Endothelial cell of umbilical vein (primary cell): ENCODE measurements at places on chromosomes 12 and 14.

DNA sequence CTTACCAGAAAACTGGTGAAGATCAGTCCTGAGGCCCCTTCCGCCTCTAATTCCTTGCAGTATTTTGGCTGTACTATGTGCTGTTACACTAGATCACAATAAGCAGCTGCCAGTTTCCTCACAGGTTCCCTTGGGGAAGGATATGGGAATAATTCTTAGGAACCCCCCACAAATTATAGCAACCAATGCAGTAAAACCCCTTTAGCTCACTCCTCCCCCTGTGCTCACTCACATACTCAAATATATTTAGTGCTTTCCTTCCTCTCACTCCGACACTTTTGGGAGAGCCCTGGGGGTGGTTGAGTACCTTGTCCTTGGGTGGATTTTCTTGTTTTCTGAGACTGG, 162.7 kb downstream of the ETV6 start:
- no peak for DNase-seq

DNA sequence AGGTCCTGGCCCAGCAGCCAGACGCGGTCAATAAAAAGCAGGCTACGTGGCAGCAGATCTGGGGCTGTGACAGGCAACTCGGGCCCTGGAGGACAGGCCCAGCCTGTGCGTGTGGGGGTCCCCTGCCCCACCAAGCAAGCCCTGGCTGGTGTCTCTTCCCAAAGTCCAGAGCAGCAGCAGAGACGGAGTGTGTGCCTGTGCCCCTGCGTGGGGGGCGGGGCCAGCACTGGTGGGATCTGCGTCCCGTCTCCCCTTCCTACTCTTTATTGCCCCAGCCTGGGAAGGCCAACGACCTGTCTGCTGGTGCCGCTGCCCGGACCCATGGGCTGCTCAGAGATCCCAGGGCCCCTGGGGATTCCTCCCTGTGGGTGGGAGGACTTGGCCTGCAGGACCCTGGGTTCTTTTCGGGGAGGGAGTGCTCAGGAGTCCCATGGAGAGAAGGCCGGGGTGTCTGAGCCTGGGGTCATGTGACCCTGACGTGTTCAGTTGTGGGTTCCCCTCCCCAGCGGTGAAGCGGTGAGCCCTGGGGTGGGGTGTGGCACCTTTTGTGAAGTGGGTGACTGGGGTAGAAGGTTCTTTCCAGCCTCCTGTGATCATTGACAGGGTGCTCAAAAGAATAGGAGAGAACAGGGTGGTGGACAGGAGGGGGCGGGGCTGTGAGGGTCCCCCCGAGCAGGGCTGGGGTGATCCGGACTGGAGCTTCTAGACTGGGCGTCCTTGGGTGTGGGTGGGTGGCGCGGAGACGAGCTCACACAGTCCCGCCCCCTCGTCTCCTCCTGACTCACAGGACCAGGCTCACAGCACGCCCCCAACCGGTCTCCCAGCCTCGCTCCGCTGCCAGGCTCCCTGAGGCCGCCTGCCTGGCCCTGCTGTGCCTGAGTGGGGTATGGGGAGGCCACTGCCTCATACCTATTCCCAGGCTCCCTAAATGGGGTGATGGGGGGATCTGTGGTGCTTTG, 22.4 kb downstream of the ASPG start:
- DNase-seq: no peak

- DNase-seq: peak; percentile 37
These were observed 23.2 kb upstream of the ESRRB start for GRCh38 chr14:76352639-76353281.

GRCh38 chr12:48132826-48133225, 13.7 kb downstream of the PFKM start:
- no peak for DNase-seq

- DNase-seq: peak; percentile 63
These were observed 20.6 kb downstream of the MAPK1IP1L start for GRCh38 chr14:55071870-55072640.

DNA sequence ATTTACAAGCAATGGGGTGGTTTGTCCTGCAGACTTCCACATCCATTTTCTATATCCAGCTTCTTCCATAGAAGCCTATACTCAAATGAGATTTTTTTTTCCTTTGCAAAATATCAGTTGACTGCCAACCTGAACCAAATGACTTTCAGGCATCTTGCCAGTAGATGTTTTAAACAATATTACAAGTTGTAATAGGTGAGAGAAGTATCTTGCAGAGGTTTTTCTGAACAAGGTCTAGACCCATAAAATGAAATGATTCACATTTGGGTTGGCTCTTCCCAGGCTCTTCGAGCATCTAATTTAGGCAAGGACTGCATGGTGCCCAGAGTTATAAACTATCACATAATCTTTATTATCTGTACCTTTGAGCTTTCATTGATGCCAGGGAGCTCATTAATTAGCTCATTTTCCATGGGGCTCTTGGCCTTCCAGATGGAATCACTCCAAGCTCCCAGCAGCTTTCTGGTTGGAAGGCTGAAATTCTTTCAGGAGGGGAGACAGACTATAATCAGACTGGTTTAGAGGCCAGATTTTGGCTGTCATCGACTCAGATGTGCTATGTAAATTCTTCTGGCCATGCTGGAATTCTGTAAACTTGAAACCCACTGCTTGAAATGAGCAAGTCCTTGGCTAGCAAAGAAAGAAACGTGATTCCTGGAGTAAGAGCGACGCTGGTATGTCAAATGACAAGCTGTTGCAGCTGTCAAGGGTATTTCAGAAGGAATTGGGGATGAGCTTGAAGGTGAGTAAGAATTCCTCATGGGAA, 32.2 kb upstream of the DICER1 start:
- no peak for DNase-seq

DNA sequence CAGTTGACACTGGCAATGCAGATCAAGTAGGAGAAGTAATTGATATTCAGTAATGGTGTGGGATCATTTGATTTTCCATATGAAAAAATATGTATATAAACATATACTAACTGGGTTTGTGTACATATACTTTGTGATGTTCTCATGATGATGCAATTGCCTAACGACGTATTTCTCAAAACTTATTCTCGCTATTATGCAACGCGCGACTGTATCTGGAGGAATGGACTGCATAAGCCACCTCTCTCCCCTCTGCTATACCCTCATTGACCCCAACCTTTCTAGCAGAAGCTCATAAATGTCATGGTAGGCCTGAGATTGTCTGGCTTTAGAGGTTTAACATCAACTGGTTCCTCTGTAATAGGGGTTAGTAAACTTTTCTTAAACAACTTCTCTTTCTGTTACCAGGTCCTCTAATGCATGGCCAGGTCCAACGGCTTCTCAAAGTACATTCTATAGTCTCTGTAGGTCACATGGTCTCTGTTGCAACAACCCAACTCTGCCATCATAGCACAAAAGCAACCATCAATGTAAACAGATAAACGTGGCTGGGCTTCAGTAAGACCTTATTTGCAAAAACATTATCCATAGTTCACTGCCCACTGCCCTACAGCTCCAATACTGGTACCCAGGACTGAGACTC, 59.3 kb downstream of the FOXN3 start:
- no peak for DNase-seq

DNA sequence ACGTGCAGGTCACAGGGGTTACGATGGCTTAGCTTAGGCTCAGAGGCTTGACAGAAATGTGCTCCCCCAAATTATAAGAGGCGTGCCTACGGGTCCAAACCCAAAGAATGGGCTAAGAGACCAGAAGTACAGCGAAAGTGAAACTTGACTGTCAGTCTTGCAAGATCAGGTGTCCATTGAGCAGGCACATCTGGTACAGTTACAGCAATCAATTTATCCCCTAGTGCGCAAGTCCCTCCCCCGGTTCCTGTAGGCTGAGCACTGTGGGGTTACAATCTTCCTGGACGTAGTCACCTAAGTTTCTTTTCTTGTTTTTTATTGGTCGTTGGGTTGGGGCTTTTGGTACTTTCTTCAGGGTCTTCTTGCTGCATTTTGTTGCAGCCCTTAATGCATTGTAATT, 134.2 kb downstream of the UNC79 start:
- no peak for DNase-seq

GRCh38 chr14:72739446-72740405, 154.2 kb downstream of the DPF3 start:
- no peak for DNase-seq

GRCh38 chr12:113955109-113955970, 10.8 kb downstream of the RBM19 start:
- peak; percentile 20 for DNase-seq

DNA sequence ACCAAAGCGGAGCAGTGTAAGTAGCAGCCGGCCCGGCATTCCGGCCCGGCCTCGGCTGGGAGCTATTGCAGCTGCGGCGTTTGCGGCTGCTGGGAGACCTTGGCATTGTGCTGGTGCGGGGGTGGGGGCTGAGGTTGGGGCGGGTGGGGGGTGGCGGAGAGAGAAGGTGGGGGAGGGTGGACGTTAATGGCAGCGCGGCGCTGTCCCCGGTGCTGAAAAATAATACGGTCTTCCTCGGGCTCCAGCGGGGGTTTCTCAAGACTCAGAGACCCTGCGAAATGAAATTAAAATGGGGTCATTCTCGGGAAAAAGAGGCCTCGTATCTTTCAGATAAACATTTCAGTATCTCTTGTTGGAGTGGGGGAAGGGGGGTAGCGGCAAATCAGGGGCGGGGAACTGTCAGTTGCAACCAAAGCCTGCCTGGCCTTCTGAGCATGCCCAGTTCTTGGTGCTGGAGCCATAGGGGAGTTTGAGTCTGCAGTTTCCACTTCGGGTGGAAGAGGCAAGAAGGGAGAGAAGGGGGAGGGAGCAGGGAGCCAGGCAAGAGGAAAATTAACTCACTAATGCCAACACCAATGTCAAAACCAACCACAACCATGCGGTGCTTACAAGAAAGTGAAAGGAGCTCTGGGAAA, 414 bp downstream of the UNC79 start:
- no peak for DNase-seq

GRCh38 chr12:107400686-107401447, 284.7 kb upstream of the PWP1 start:
- DNase-seq: no peak

DNA sequence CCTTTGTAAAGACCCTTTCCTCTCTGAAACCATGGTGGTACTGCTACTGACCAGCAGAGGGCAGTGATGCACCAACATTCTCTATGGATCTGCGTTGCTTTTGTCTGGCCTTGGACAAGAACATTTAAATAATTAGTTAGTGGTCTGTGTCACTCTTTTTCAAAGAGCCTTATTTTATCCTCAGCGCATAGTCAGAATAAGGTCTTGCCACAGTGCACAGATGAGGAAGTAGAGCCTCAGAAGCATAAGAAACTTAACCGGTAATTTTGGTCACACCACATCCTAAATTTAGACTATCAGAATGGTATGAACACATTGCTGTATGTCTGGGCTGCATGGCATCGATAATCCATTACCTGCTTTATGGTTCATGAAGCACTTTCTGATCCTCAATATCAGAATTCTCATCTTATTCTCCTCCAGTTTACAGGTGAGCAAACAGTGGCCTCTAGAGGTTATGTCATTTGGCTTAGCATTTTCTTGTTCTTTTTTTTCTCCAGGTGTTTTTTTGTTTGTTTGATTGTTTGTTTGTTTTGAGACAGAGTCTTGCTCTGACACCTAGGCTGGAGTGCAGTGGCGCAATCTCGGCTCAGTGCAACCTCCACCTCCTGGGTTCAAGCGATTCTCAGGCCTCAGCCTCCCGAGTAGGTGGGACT, 23.7 kb upstream of the IFT81 start:
- DNase-seq: peak; percentile 85

DNA sequence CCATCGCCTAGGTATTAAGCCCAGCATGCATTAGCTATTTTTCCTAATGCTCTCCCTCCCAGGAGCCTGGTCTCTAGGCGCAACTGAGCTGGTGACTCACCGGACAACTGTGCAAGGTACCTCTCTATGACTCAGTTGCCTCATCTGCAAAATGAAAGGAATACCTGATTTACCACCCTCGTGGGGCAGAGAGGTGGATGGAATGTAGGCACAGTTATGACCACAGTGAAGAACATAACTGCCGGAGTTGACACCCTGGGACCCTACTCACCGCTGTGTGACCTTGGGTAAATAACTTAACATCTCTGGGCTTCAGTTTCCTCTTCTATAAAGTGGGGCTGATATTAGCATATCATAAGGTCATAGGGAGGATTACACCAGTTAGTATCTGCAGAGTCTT, 22.6 kb downstream of the BCL11B start:
- DNase-seq: no peak

- no peak for DNase-seq
These were observed 65.0 kb downstream of the NAV3 start for GRCh38 chr12:77895699-77896098.

DNA sequence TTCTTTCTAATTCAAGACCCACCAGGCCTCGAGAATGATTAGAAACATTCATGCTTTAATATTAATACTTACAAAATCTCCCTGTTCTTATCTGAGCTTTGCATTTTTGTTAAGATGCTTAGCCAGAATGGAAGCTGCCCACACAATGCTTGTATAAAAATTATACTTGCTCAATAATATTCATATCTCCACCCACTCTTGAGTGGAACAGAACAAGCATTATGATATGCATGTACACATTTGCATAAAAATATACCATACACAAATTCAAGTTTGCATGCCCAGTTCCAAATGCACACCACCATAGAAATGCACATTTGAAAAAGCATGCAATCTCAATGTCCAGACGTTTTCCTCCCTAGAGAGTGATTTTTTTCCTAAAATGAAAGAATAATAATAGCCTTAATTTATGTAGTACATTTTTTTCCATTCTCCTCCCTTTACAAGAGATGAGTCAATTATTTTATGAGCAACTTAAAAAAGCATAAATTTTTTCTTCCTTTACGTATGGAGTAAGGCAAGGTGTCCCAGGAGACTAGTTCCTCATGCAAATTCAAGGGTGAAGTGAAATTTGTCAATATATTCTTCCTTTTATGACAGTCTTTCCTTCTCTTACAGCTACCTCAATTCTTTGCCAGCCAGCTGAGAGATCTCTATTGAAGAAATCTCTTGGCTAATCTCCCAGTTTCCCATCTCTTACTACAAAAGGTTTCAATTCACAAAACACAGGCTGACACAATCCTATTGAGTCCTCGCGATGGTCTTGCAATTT, 313.1 kb upstream of the GARIN6 start:
- no peak for DNase-seq

- DNase-seq: no peak
These were observed 49.1 kb upstream of the MEG3 start for GRCh38 chr14:100776681-100777365.

DNA sequence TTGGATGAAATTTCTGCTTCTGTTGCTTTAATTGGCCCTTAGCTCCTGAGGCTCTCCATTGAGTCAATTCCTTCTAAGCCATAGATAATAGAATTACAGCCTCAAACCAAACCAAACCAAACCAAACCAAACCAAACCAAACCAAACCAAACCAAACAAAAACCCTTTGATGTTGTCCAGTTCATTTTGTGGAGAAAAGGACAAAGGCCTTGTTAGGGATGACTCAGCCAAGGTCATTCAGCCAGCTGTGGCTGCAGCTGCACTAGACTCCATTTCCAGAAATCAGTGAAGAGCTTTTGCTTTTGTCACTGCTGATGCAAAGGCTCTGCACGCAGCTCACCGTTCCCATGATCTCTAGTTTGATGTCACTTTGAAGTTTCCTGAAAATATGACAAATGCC, 82.2 kb upstream of the RMST start:
- no peak for DNase-seq
